Neural progenitor cell (in vitro differentiated cells): ENCODE measurements at places on chromosomes 11 and 22. TPM values are rescaled to one million over a fixed set of nuclear protein-coding genes. Genes with fewer than 3 reads are reported as not detected.

MRPL40 gene
- total RNA-seq = 15.5 and 17.0 TPM in 2 replicates

CLDN5 gene
- 0.69 and 4.1 TPM in 2 replicates for total RNA-seq

RFPL3 gene
- total RNA-seq = 0.09 TPM in 1 of 2 replicates, not detected in the other

KCNJ1 gene
- total RNA-seq = 0.03 and 0.41 TPM in 2 replicates

KRTAP5-2 gene
- total RNA-seq = not detected in 2 replicates

CCDC90B gene
- 67.2 and 91.5 TPM in 2 replicates for total RNA-seq

XRRA1 gene
- 3.9 and 9.7 TPM in 2 replicates for total RNA-seq

HSPB2 gene
- not detected in 2 replicates for total RNA-seq

NNMT gene
- total RNA-seq = 1.7 TPM in 1 of 2 replicates, not detected in the other

POU2F3 gene
- total RNA-seq = 1.4 TPM in 1 of 2 replicates, not detected in the other

ADAMTS15 gene
- total RNA-seq = 0.09 and 0.25 TPM in 2 replicates

KAT5 gene
- 21.0 and 41.7 TPM in 2 replicates for total RNA-seq

GSTT2B gene
- 0.19 TPM in 1 of 2 replicates, not detected in the other for total RNA-seq

RAC2 gene
- 1.7 and 2.1 TPM in 2 replicates for total RNA-seq

FAM180B gene
- total RNA-seq = not detected in 2 replicates

MS4A12 gene
- not detected in 2 replicates for total RNA-seq

OR52H1 gene
- total RNA-seq = not detected in 2 replicates

DNA sequence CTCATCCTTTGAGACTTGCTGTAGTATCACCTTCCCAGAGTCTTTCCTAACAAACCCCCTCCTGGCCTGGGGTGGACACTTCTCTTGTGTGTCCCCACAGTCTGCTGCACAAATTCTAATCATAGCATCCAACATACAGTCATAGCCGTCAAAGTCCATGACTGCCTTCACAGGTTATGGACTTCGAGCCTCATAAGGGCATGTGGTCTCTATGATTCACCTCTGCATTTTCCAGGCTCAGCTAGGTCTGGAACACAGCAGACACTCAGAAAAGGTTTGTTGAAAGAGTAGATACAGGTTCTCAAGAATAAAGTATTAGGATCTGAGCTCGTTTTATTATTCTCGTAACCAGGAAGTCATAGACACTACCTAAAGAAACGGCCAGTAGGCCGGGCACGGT is 13.2 kb upstream of the SCUBE2 start:
- DNase-seq = no peak
- peaks cover 13% of the 10 kb centered on the region for H3K4me1 ChIP-seq
- no peak overlapping the region for H3K4me3 ChIP-seq
- no peaks in the 10 kb centered on the region for H3K27me3 ChIP-seq

- DNase-seq = peak; percentile 35
- H3K27ac ChIP-seq = no peak overlapping the region
- H3K4me1 ChIP-seq = no peaks in the 10 kb centered on the region
Observed at GRCh38 chr11:113615098-113615497, 91.0 kb downstream of the TMPRSS5 start.

GRCh38 chr11:72514331-72514730 is 80.0 kb upstream of the CLPB start:
- no peak overlapping the region for H3K4me3 ChIP-seq
- H3K4me1 ChIP-seq = no peaks in the 10 kb centered on the region
- no peaks in the 10 kb centered on the region for H3K36me3 ChIP-seq
- no peaks in the 10 kb centered on the region for H3K27me3 ChIP-seq

DNA sequence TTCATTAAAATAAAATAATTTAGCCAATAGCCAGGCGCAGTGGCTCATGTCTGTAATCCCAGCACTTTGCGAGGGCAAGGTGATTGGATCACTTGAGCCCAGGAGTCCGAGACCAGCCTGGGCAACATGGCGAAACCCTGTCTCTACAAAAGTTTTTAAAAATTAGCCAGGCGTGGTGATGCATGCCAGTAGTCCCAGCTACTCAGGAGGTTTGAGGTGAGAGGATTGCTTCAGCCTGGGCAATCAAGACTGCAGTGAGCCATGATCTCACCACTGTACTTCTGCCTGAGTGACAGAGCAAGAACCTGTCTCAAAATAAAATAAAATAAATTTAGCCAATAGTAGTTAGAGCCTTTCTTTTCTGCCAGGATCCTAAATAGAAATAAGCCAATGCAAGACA is 12.2 kb downstream of the HPS5 start:
- no peaks in the 10 kb centered on the region for H3K27me3 ChIP-seq
- no peak for DNase-seq
- no peaks in the 10 kb centered on the region for H3K4me1 ChIP-seq
- H3K36me3 ChIP-seq = no peaks in the 10 kb centered on the region

GRCh38 chr11:82194521-82194920 is 539.1 kb downstream of the FAM181B start:
- no peak overlapping the region for H3K4me3 ChIP-seq
- H3K27me3 ChIP-seq = no peaks in the 10 kb centered on the region
- DNase-seq = no peak
- no peaks in the 10 kb centered on the region for H3K4me1 ChIP-seq

GRCh38 chr11:60303661-60304060 is 23.2 kb downstream of the MS4A4A start:
- no peak overlapping the region for H3K4me3 ChIP-seq
- no peak overlapping the region for H3K27ac ChIP-seq
- no peaks in the 10 kb centered on the region for H3K27me3 ChIP-seq
- H3K36me3 ChIP-seq = no peaks in the 10 kb centered on the region

GRCh38 chr11:4673781-4674180 is 23.9 kb downstream of the OR51E2 start:
- no peaks in the 10 kb centered on the region for H3K36me3 ChIP-seq
- no peak for DNase-seq
- no peaks in the 10 kb centered on the region for H3K4me1 ChIP-seq
- H3K27me3 ChIP-seq = no peaks in the 10 kb centered on the region
- H3K27ac ChIP-seq = no peak overlapping the region
- no peak overlapping the region for H3K4me3 ChIP-seq

- peaks cover 28% of the 10 kb centered on the region for H3K4me1 ChIP-seq
- DNase-seq = no peak
- no peaks in the 10 kb centered on the region for H3K36me3 ChIP-seq
- peak overlapping the region; percentile 97 for H3K27ac ChIP-seq
- peak overlapping the region; percentile 76 for H3K4me3 ChIP-seq
Observed at GRCh38 chr11:124801014-124801413, 808 bp upstream of the MSANTD2 start.

GRCh38 chr11:115990004-115990447 is 485.8 kb upstream of the CADM1 start:
- DNase-seq = peak; percentile 74
- H3K4me3 ChIP-seq = no peak overlapping the region
- H3K27ac ChIP-seq = no peak overlapping the region
- H3K36me3 ChIP-seq = no peaks in the 10 kb centered on the region

DNA sequence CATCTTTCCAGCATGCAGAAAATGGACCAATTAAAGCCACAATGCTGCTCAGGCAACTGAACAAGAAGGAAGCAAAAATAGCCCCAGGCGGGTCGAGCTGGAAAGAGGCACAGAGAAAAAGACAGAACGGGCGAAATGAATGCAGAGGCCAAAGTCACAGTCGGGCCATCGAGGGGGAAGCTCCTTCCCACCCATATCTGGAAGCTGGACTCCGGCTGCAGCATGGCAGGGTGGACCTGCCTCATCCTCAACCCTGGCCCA is 58.6 kb upstream of the PRDM11 start:
- H3K36me3 ChIP-seq = no peaks in the 10 kb centered on the region
- H3K27me3 ChIP-seq = no peaks in the 10 kb centered on the region
- H3K27ac ChIP-seq = peak overlapping the region; percentile 83
- no peak for DNase-seq

- H3K36me3 ChIP-seq = no peaks in the 10 kb centered on the region
- H3K4me1 ChIP-seq = peaks cover 27% of the 10 kb centered on the region
- no peaks in the 10 kb centered on the region for H3K27me3 ChIP-seq
- no peak overlapping the region for H3K4me3 ChIP-seq
Observed at GRCh38 chr11:66116576-66117361, 46.7 kb downstream of the PACS1 start.

DNA sequence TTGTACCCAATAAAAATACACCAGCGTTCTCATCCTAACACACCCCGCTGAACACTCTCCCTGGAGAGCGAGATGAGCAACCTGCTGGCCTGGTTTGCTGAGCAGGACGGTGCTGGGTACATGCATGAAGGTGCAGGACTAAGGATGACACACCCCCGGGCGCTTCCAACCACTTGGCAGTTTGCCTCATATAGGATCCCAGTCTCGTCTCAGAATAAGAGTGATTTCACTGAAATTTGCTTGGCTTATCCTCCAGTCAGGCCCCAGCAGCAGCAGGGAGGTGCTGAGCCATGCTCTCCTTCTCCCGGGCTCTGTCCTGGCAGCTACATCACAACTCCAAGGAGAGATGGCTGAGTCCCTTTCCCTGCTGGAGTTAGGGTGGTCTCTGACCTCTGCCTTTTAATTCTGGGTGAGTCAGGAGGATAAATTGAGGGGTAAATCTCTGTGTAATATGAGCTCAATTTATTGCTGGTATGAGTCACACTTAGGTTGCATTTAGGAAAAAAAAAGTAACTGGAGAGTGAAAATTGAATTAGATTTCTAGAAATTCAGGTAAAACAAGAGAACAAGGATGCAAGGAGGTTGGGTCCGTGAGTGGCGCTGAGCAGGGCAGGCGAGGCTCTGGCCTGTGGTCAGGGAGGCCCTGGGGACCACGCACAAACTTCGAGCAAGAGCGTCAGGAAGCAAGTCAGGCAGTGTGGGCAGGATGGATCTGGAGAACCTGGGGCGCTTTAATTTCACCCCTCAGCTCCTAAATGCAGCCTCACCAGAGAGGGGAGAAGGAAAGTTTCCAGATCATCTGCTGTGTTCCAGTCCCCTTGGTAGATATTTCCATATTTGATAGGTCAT is 974.0 kb downstream of the TBC1D22A start:
- no peaks in the 10 kb centered on the region for H3K36me3 ChIP-seq
- no peak overlapping the region for H3K27ac ChIP-seq
- DNase-seq = no peak
- peaks cover 13% of the 10 kb centered on the region for H3K4me1 ChIP-seq
- no peak overlapping the region for H3K4me3 ChIP-seq

GRCh38 chr22:40679249-40679963 is at the start of gene MCHR1:
Gene MCHR1, plus strand, starts transcription at chr22:40679484. Its CDS starts 169 bp downstream, at chr22:40679653.
- no peaks in the 10 kb centered on the region for H3K36me3 ChIP-seq
- H3K27ac ChIP-seq = peak within 1 kb of the TSS; percentile 7
- peak; percentile 46 for DNase-seq

GRCh38 chr11:72552399-72552910 is 118.1 kb upstream of the CLPB start:
- no peak overlapping the region for H3K27ac ChIP-seq
- no peaks in the 10 kb centered on the region for H3K27me3 ChIP-seq
- no peaks in the 10 kb centered on the region for H3K36me3 ChIP-seq
- no peaks in the 10 kb centered on the region for H3K4me1 ChIP-seq
- no peak overlapping the region for H3K4me3 ChIP-seq

DNA sequence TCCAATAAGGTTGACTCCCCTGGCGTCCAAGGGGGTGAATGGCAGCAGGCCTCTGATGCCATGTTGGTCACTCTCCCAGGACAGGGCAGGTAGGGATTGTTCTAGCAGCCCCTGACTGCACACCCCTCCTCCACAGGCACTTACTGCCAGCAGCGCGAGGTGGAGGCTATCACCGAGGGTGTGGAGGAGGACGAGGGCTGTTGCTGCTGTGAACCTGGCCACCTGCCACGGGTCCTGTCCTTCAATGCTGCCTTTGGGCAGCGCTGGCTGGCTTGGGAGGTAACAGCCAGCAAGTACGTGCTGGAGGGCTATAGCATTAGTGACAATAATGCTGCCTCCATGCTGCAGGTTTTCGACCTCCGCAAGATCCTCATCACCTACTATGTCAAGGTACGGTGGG is 7.7 kb upstream of the SIPA1 start:
- H3K4me3 ChIP-seq = no peak overlapping the region
- H3K36me3 ChIP-seq = no peaks in the 10 kb centered on the region
- no peak overlapping the region for H3K27ac ChIP-seq
- H3K27me3 ChIP-seq = no peaks in the 10 kb centered on the region
- DNase-seq = no peak

DNA sequence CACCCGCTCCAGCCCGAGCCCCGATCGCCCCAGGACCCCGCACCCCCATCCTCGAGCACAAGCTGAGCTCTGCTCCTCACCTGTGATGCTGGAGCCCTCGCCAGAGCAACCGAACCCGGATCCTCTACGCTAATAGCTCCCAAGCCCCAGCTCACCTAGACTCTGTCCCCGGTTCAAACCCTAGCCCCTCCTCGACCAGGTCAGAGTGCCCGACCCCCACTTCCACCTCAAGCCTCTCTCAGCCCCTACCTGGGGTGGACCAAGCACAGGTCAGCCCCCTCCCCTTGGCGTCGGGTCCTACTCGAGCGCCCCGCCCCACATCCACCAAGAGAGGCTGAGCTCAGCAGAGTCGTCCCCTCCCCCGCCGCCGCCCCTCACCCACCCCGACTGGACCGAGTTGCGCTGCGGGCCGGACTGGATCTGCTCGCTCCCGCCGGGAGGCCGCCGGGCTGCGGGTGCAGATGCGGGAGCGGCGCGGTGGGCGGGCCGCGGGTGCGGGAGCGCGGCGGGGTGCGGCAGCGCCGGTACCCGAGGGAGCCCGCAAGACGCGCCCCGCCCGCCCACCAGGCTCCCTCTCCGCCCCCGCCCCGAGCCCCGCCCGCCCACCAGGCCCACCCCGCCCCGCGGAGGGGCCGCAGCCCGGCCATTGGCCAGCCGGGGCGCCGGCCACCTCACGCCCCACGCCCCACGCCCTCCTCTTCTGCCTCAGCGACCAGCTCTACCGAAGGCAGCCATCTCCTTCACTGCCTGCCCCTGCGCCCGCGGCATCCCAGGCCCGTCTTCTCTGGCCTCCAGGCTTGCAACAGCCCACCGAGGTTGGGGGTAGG is 577 bp upstream of the DKK3 start:
- DNase-seq = peak; percentile 89
- H3K27me3 ChIP-seq = peaks cover 34% of the 10 kb centered on the region
- no peaks in the 10 kb centered on the region for H3K36me3 ChIP-seq
- peaks cover 7% of the 10 kb centered on the region for H3K4me1 ChIP-seq
- H3K27ac ChIP-seq = no peak overlapping the region
- peak overlapping the region; percentile 92 for H3K4me3 ChIP-seq

DNA sequence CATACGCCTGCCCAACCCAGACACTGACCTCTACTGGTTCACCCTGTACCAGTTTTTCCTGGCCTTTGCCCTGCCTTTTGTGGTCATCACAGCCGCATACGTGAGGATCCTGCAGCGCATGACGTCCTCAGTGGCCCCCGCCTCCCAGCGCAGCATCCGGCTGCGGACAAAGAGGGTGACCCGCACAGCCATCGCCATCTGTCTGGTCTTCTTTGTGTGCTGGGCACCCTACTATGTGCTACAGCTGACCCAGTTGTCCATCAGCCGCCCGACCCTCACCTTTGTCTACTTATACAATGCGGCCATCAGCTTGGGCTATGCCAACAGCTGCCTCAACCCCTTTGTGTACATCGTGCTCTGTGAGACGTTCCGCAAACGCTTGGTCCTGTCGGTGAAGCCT is 2.2 kb downstream of the MCHR1 start:
- peaks cover 49% of the 10 kb centered on the region for H3K4me1 ChIP-seq
- H3K4me3 ChIP-seq = no peak overlapping the region
- no peak for DNase-seq

- no peak overlapping the region for H3K27ac ChIP-seq
- H3K4me1 ChIP-seq = no peaks in the 10 kb centered on the region
- H3K27me3 ChIP-seq = no peaks in the 10 kb centered on the region
- no peaks in the 10 kb centered on the region for H3K36me3 ChIP-seq
- H3K4me3 ChIP-seq = no peak overlapping the region
Observed at GRCh38 chr11:47243454-47243853, 5.2 kb downstream of the ACP2 start.

GRCh38 chr11:64880240-64881001 is 2.0 kb upstream of the EHD1 start:
- no peaks in the 10 kb centered on the region for H3K27me3 ChIP-seq
- no peak for DNase-seq
- H3K27ac ChIP-seq = no peak overlapping the region
